ENCODE measurements at places on chromosomes 11 and 22.

GRCh38 chr11:133586903-133587517 is 54.7 kb upstream of the OPCML start:
- DNase-seq: no peak

GRCh38 chr11:65479184-65480145 is 19.4 kb upstream of the MALAT1 start:
- no peak for DNase-seq

DNA sequence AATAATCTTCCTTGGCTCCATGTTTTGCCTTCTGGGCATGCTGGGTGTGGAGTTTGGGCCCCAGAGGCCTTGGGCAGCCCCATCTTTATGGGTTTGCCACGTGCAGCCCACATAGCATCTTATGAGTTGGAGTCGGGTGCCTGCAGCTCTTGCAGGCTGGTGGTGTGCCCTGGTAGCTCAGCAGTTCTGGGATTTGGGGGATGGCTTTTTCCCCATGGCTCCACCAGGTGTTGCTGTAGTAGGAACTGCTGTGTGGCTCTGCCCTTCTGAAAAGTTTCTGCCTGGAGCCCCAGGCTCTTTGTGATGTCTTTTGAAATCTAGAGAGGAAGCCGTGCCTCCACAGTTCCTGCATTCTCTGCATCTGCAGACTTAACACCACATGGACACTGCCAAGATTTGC is 16.8 kb downstream of the EED start:
- no peak for DNase-seq

DNA sequence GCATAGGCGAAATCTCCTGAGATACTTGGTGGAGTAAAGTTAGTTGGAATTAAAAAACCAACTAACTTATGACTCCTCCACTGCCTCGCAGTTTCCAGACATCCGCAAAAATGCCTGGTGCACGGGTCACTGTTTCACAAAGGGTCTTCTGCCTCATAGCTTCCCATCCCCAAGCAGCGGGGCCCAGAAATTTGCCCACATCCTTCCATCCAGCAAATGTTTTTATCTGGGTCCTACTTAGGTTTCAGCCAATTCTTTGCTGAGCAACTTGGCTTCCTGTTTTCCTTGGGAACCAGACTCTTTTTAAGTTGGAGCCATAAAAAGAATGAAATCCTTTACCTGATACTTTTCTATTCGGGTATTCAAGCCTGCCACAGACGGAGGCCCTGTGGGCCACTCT is 36.2 kb downstream of the FZD4 start:
- DNase-seq: no peak

DNA sequence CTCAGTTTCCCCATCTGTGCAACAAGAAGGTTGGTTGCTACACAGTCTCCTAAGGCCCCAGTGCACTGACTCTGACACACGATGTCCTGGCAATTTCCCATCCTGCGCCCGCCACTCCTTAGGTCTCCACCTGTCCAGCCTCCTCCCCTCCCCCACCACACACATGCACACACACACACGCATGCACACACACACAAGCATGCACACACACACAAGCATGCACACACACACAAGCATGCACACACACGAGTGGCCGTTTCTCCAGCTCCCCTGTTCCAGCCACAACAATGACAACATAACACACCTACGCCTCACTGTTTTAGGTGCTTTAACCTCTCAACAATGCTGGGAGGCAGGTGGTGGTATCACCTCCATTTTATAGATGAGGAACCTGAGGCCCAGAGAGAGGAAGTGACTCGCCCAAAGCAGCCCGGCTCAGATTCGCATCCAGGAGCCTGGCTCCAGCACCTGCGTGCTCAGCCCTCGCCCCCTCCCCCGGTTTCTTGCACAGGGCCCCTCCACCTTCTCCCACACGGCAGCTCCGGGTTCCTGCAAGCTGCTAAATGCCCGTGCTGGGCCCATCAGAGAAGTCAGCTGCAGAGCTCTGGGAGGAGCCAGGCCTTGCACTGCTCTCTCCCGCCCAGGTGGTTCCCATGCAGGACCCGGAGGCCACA is 13.0 kb downstream of the CYTH4 start:
- no peak for DNase-seq

- no peak for DNase-seq
Observed at GRCh38 chr11:126361400-126361799, 5.9 kb downstream of the ST3GAL4 start.

- DNase-seq: no peak
Observed at GRCh38 chr11:116641561-116642045, 131.2 kb downstream of the BUD13 start.

DNA sequence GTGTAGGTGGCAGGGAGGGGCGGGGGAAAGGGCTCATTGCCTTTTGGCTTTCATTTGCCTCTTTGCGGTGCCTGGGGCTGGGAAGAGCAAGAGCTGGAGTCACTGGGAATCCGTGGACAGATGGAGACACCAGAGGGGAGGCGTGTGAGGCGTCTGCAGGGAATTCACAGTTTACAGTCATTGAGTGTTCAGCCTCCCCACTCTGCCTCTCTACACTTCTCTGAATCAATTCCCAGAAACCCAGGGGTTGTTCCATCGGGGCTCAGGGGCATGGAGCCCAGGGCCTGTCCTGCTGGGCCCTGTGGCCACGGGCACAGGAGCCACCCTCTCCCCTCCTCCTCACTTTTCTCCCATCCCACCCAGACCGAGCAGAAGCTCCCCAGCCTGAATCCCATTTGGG is 160.5 kb upstream of the NAV2 start:
- DNase-seq: no peak

DNA sequence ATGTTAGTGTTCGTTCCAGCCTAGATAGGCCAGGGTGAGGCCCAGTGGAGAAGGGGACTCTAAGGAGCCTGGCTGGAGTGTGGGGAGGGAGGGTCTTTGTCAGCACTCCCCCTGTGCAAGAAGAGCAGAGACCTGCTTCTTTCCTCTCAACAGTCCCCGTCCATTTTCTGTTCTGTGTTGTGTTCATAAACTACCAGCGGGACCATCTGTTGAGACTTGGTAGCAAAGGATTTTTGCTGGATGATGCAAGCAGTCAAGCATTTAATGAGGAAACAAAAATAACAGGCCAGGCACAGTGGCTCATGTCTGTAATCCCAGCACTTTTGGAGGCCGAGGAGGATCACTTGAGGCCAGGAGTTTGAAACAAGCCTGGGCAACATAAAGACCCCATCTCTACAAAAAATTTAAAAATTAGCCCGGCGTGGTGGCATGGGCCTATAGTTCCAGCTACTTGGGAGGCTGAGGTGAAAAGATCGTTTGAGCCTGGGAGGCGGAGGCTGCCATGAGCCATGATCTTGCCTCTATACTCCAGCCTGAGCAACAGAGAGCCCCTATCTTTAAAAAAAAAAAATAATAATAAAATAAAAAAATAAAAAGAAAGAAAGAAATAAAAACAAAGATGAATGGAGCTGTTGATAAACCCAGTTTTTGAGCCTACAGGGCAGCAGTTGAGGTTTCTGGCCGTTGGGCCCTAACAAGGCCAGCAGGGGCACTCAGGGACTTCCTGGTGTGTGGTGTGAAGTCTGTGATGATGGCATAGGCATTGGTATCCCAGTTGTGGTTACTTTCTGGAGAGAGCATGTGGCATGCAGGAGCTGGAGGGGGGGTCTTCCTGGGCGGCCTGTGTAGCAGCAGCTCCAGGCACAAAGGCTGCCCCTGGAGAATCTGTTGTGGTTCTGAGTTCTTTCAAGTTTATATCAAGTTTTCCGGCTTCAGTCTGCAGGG is 1.7 kb upstream of the TXNRD2 start:
- no peak for DNase-seq

DNA sequence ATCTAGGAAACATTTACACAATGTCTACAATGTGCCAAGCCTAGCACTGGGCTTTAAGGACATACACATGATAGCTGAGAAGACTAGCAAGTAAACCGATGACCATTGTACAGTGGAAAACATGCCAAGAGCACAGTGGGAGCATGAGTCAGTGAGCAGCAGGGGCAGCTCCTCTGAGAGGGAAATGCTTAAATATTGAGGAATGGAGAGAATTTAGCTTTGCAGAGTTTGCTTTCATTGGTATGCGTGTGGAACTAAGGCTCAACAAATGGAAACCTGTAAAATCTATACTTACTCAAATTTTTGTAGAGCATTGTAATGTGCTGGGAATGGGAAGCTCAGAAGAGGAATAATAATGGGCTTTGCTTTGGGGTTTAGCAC is 282.3 kb downstream of the ST3GAL4 start:
- no peak for DNase-seq

DNA sequence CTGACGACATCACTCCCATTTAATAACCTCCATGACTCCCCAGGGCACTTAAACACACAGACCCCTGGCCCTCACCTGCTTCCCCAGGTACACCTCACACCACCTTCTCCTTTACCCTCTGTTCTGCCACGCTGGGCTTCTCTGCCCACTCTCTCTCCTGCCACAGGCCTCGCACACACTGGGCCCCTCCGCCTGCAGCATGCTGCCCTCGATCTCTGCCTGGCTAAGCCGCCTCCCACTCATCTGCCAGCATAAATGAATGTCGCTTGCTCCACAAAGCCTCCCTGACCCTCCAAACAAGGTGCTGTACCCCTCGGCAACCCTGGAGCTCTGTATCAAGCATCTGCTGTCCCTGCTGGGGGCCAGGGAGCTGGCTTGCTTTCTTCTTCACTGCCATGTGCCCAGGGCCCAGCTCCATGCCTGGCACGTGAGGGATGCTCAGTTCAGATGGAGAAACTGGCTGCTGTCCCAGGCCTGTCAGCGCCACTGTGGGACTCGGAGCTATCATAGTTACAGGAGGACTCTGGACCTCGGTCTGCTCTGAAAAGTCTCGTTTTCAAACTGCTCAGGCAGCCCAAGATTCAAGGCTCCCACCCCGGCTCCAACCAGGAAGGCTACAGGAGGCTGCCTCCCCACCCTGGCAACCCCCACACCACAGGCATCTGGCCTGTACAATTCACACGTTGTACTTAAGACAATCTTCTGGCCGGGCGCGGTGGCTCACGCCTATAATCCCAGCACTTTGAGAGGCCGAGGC is 11.9 kb downstream of the TTLL1 start:
- DNase-seq: no peak

- no peak for DNase-seq
Observed at GRCh38 chr11:47328449-47329390, 23.8 kb downstream of the MYBPC3 start.

GRCh38 chr11:26457636-26458035 is 114.4 kb downstream of the MUC15 start:
- no peak for DNase-seq

- no peak for DNase-seq
Observed at GRCh38 chr22:42641801-42642413, 1.5 kb upstream of the ATP5MGL start.

DNA sequence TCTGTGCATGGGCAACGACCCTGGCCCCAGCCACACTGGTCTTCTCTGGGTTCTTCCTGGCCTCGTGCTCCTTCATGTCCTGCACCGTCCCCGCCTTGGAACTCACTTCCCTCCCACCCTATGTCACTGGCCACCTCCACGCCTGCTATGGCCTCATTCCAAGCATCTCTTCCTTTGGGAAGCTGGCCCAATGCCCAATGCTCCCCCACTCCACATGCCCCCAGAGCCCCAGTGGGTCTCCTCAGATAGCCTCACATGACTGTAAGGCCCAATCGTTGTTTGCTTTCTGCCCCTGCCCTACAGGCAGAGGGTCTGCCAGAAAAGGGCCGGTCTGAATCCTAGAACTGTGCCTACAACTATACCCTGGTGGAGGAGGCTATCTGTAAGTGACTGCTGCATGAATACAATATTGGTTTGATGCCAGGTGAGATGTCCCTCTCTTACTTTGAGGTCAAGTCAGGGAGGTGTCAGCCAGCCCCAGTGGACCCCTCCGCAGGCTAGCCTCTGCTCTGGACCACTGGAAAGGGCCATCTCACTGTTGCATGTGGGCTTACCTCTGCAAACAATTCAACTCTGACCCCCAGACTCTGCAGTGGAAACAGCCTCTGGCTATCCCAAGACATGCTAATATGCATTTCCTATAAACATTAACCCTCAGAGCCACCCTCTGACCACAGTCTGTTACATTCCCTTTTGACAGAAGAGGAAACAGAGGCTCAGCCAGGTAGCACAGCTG is 2.1 kb upstream of the GNAZ start:
- DNase-seq: no peak

DNA sequence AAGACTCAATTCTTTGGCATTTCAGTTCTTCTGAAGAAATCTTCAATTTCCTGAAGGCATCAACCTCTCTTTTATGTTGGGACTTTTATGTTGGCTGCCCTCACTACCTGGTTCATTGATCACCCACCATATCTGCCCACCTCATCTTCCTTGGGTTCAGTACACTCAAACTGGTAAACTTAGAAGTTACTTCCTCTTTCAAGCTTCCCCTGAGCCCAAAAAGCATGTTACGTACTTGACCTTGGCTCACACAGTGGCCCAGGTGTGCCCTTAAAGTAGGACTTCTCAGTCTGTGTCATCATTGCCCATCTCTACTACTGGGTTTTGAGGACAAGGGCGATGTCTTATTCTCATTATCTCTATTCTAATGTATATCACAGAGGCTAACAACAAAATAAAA is 86.1 kb downstream of the GRIA4 start:
- DNase-seq: no peak

- no peak for DNase-seq
Observed at GRCh38 chr11:16173798-16174197, 182.5 kb downstream of the SOX6 start.

DNA sequence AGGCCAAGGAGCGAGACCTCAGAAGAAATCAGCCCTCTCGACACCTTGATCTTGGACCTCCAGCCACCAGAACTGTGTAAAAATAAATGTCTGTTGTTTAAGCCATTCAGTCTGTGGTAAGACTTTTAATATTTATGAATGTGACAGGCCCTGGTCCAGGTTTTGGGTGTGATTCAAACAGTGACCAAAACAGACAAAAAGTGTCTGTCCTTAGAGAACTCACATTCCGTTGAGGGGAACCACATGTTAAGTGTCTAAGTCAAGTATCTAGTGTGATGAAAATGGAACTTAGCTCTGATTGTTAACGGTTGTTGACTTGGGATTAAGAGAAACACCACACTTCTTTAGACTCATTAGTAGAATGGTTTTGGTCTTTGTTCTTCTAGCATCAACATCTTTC is 22.2 kb downstream of the ATXN10 start:
- DNase-seq: no peak

GRCh38 chr22:40444178-40444831 is 73.9 kb downstream of the SGSM3 start:
- DNase-seq: no peak

DNA sequence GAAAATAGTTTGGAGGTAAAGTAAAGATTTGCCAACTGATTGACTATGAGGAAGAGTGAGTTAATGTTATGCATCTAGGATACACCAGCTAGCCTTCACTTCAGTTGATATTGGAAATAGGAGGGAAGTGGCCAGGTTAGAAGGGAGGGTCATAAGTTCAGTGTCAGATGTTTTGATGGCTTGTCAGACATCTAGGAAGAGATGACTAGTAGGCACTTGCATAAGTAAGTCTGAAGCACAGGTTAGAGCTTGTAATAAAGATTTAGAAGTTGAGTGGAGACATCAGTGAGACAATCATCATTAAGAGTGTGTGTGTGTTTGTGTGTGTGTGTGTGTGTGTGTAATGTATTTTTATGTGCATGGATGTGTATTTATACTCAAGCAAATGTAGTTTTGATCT is 146.1 kb downstream of the OR4C45 start:
- DNase-seq: no peak
